Naive thymus-derived CD8-positive, alpha-beta T cell (primary cell): ENCODE measurements at places on chromosomes 3 and 15.
A peak's percentile ranks its signal among the peaks of the same experiment; 100 is the strongest.

DNA sequence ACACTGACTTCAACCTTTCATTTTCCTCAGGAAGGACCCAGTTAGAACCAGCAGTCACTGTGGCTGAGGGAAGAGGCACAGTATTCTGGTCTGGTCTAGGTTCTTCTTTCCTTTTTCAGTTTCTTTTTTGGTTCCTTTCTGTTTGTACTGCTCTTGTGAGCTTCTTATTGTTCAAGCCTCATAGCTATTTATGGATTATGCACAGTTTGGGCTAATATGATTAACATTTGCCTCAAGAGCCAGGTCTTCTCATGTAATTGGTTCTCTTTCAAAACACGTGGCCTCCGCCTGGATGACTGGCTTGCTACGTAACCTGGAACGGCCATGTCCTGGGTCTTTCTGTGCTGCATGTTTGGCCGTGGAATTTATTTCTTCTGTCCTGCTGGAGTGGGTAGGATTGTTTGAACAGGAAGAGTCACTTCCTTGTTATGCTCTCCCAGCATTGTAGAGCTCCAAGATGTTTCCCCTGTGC is 43.3 kb downstream of the RBMS3 start:
- H3K4me1 ChIP-seq, result no peaks in the 10 kb centered on the region
- H3K4me3 ChIP-seq, result peak overlapping the region; percentile 40
- H3K27ac ChIP-seq, result no peak overlapping the region
- no peaks in the 10 kb centered on the region for H3K36me3 ChIP-seq
- no peaks in the 10 kb centered on the region for H3K27me3 ChIP-seq

- H3K4me1 ChIP-seq, result peaks cover 26% of the 10 kb centered on the region
- H3K36me3 ChIP-seq, result no peaks in the 10 kb centered on the region
- no peak for DNase-seq
- H3K4me3 ChIP-seq, result no peak overlapping the region
Observed at GRCh38 chr3:114584734-114585371, 291.0 kb downstream of the TIGIT start.

- H3K4me1 ChIP-seq, result no peaks in the 10 kb centered on the region
- no peak overlapping the region for H3K4me3 ChIP-seq
- H3K27ac ChIP-seq, result no peak overlapping the region
- DNase-seq, result no peak
- peaks cover 3% of the 10 kb centered on the region for H3K27me3 ChIP-seq
- H3K36me3 ChIP-seq, result no peaks in the 10 kb centered on the region
Observed at GRCh38 chr15:58203537-58203936, 65.4 kb downstream of the AQP9 start.

GRCh38 chr3:189914799-189915198 is 205.9 kb downstream of the P3H2 start:
- DNase-seq, result no peak
- H3K4me1 ChIP-seq, result no peaks in the 10 kb centered on the region
- no peak overlapping the region for H3K27ac ChIP-seq
- H3K4me3 ChIP-seq, result no peak overlapping the region

GRCh38 chr15:29813009-29813408 is 9.3 kb downstream of the TJP1 start:
- no peak overlapping the region for H3K27ac ChIP-seq
- H3K4me3 ChIP-seq, result no peak overlapping the region
- peaks cover 74% of the 10 kb centered on the region for H3K27me3 ChIP-seq

GRCh38 chr3:66236281-66236680 is 15.5 kb downstream of the SLC25A26 start:
- peaks cover 65% of the 10 kb centered on the region for H3K36me3 ChIP-seq
- no peaks in the 10 kb centered on the region for H3K27me3 ChIP-seq
- H3K27ac ChIP-seq, result no peak overlapping the region
- no peak overlapping the region for H3K4me3 ChIP-seq

DNA sequence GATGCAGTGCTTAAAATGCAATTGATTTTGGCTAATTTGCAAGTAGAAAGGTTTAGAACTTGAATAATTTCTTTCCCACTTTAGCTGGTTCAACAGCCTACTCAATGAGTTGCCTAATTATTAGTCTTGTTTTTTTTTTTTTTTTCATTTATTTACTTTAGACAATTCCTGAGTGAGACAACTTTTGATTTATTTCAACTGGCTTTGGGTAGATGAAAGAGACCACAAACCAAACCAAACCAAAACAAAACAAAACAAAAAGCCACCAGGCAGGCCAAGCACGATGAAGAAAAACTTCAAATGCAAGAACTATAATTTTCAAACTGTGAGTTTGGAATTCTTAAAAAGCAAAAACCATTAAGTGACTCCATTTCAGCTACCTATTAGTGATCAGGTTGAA is 469.9 kb downstream of the GBE1 start:
- H3K27me3 ChIP-seq, result no peaks in the 10 kb centered on the region
- no peaks in the 10 kb centered on the region for H3K4me1 ChIP-seq
- no peak overlapping the region for H3K27ac ChIP-seq
- no peaks in the 10 kb centered on the region for H3K36me3 ChIP-seq
- no peak overlapping the region for H3K4me3 ChIP-seq

GRCh38 chr15:100005715-100006114 is 272.5 kb upstream of the LYSMD4 start:
- no peaks in the 10 kb centered on the region for H3K36me3 ChIP-seq
- DNase-seq, result no peak
- H3K27ac ChIP-seq, result no peak overlapping the region
- no peak overlapping the region for H3K4me3 ChIP-seq
- no peaks in the 10 kb centered on the region for H3K27me3 ChIP-seq

DNA sequence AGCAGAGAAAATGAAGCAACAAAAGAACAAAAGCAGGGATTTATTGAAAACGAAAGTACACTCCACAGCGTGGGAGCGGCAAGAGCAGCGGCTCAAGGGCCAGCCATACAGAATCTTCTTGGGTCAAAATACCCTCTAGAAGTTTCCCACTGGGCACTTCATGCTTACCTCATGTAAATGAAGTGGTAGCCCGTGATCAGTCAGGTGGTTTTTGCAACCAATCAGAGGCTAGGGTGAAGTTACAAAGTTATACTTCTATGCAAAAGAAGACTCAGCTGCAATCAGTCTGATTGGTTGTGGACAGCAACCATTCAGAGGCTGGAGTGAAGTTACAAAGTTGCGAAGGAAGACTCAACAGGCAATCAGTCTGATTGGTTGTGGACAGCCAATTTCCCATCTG is 37.8 kb upstream of the TRH start:
- DNase-seq, result peak; percentile 45
- no peak overlapping the region for H3K27ac ChIP-seq
- H3K27me3 ChIP-seq, result peaks cover 3% of the 10 kb centered on the region
- H3K4me1 ChIP-seq, result peaks cover 8% of the 10 kb centered on the region
- peak overlapping the region; percentile 71 for H3K4me3 ChIP-seq

DNA sequence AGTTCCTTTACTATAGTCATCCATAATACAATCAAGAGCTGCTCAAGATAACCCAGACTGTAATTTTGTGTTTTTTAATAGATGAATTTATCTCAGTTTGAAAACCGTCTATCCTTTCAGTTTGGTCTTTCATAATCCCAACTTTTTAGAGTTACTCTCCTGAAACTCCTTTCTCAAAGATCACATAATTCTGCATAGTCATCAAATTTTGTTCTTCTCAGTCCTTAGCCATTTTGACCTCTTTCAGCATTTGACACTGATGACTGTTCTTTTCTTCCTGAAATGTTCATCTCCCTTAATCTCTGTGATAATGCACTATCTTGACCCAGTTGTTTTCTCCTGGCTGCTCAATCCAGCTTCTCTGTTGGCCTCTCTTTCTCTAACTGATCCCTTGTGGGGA is 47.5 kb upstream of the RAD51 start:
- H3K36me3 ChIP-seq, result no peaks in the 10 kb centered on the region
- no peaks in the 10 kb centered on the region for H3K27me3 ChIP-seq
- H3K4me1 ChIP-seq, result no peaks in the 10 kb centered on the region
- H3K4me3 ChIP-seq, result no peak overlapping the region

GRCh38 chr3:105598042-105598796 is 231.5 kb downstream of the ALCAM start:
- DNase-seq, result no peak
- no peaks in the 10 kb centered on the region for H3K36me3 ChIP-seq
- H3K4me1 ChIP-seq, result no peaks in the 10 kb centered on the region
- H3K4me3 ChIP-seq, result no peak overlapping the region

DNA sequence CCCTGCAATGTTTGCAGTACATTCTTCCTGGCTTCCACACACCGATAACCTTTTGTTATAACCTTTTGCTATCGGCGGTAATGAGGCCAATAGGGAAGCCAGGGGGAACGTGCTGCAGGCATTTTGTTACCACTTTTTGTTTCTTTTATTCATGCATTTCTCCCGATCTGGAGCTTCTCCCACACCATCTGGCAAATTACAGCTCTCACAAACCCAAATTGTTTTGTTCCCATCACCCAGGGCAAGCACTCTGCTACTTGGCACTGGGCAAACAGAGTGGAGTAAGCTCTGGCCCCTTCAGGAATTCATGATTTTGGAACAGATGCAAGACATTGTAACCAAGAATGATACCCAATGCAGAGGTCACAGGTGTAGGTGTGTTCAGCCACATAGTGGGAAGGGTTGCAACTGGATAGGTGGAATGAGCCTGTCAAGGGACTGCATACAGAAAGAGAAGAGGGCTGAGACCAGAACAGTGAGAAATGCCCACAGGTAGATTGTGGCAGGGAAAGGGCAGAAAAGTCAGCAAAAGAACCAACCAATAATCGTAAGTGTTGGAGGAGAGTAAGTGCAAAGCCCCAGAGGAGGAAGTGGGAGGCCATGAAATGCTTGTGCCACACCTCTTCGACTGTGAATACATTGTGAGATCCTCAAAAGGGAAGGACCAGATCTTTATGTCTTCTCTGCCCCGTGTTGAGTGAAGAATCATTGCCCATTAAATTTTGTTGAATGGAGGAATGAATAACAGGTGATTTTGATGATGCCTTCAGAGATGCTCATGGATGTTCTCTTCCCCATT is 45.8 kb downstream of the PARP15 start:
- H3K27ac ChIP-seq, result no peak overlapping the region
- DNase-seq, result no peak
- no peak overlapping the region for H3K4me3 ChIP-seq
- H3K27me3 ChIP-seq, result no peaks in the 10 kb centered on the region

DNA sequence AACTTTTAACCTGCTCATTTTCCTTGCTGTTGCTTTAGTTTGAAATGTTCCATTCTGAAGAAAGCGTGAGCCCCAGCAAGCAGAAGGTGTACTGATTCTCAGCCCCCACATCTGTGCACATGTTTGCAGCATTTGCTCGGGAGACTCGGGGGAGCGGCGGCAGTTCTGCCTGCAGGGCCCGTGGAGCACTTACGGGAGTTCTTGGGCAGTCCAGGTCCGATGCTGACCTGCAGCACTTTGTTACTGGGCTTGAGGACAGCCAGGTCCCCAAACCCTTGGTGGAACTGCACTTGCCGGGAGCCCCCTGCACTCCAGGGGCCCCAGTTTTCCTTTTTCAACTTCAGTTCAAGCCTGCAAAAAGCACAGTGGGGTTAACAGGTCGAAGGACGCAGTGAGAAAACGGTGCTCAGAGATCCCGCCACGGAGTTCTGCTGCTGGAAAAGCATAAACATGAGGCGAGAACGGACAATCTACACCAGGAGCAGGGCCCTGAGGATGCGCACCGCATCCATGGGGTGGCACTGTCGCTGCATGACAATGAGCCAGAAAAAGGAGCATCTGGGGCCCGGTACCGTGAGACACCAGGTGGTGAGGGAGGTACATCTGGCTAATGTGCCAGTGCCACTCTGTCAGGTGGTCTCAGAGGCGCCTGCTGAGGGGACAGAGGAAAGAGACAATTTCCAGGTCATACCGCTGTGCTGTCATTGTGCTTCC is 45.6 kb upstream of the LDHAL6B start:
- no peaks in the 10 kb centered on the region for H3K4me1 ChIP-seq
- H3K27ac ChIP-seq, result no peak overlapping the region
- H3K27me3 ChIP-seq, result no peaks in the 10 kb centered on the region
- DNase-seq, result no peak
- no peak overlapping the region for H3K4me3 ChIP-seq

DNA sequence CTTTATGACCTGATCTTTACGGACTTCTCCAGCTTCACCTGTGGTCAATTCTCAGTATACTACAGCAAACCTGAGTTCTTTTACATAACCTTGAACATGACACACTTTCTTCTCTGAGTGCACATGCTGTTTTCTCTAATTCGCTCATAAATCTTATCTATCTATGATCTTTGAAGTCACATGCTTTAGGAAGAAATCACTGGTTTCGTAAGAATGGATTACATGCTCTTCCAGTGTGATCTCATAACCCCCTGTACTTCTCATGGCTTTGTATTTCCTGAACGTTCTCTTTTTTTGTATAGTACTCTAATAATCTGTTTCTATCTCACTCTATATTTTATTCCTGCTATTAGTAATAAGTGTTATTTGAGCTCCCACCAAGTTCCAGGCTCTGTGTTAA is 1165.2 kb downstream of the TBL1XR1 start:
- no peak overlapping the region for H3K27ac ChIP-seq
- DNase-seq, result no peak
- no peaks in the 10 kb centered on the region for H3K4me1 ChIP-seq

GRCh38 chr3:14947100-14947885 is at the start of gene NR2C2:
Gene NR2C2, plus strand, starts transcription at chr3:14947583. Its CDS starts 56,332 bp downstream, at chr3:15003915.
- peak; percentile 85 for DNase-seq
- peak within 1 kb of the TSS; percentile 93 for H3K4me3 ChIP-seq
- no peaks in the 10 kb centered on the region for H3K36me3 ChIP-seq
- peaks cover 23% of the 10 kb centered on the region for H3K4me1 ChIP-seq
- no peaks in the 10 kb centered on the region for H3K27me3 ChIP-seq

DNA sequence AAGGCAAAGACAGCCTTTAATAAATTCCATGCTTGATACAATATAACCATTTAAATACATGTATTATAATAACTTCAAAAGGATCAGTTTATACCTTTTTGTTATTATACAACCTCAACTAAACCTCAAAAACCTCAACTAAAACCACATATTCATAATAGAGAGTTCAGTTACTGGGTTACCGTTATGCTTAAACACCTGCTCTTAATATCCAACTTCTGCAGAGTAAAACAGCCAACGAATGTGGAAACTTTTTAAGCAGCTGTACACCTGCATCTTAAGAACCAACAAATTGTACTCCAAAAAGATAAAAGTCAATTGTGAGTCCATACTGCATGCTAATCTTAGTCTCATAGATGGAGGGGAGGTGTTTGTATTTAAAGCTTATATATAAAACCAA is 53.5 kb downstream of the TFDP2 start:
- DNase-seq, result no peak
- no peak overlapping the region for H3K27ac ChIP-seq
- H3K36me3 ChIP-seq, result peaks cover 7% of the 10 kb centered on the region
- H3K4me1 ChIP-seq, result peaks cover 3% of the 10 kb centered on the region
- no peak overlapping the region for H3K4me3 ChIP-seq
- no peaks in the 10 kb centered on the region for H3K27me3 ChIP-seq

DNA sequence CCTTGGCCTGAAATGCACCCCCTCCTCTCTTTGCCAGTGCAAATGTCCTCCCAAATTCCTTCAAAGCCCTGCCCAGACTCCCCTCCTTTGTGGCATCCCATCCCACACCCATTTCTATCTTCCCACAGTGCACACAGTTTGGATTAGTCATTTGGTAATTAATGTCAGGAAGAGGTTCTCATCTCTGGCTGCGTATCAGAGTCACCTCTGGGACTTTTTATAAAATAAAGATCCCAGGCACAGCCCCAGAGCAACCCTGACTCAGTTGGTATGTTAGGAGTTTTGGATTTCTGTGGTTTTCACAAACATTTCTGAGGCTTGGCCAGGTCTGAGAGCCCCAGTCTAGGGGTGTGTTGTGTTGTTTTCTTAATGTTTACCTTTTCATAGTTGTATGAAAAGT is 41.6 kb downstream of the C3orf20 start:
- no peak overlapping the region for H3K27ac ChIP-seq
- H3K4me1 ChIP-seq, result no peaks in the 10 kb centered on the region
- H3K27me3 ChIP-seq, result no peaks in the 10 kb centered on the region
- DNase-seq, result no peak
